Activated CD4-positive, alpha-beta T cell treated with anti-CD3 and anti-CD28 coated beads for 48 hours (primary cell): ENCODE measurements at places on chromosomes 1 and 21.

DNA sequence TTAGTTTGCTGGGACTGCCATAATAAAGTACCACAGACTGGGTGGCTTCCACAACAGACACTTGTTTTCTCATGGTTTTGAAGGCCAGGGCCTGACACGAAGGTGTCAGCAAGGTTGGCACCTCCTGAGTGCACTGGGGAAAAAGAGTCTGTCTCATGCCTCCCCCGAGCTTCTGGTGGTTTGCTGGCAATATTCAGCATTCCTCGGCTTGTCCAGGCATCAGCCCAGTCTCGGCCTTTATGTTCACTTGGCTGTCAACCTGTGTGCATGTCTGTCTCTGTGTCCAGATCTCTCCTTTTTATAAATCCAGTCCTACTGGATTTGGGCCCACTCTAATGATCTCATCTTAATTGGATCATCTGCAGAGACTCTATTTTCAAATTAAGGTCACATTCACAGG, 72.6 kb downstream of the DOP1B start:
- no peak for DNase-seq

- peak; percentile 47 for DNase-seq
These were observed 65.5 kb upstream of the CR1L start for GRCh38 chr1:207579436-207579799.

DNA sequence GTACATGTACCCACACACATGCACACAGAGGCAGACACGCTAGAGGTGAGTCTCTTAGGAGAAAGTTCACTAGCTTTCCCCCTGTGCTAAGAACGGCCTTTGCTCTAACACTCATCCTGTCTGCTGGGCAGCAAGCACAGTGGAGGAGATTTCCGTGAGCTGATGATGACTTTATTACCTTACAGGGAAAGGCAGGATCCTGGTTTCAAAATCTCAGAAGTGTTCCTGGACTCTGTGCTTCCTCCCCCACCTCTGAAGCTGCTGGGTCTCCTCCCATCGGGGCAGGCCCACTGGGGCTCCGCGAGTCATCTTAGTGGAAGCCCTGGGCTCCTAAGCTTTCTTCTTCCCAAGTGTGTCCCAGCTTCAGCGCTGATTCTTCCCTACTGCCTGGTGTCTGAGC, 2.7 kb downstream of the FAM3B start:
- no peak for DNase-seq

- no peak for DNase-seq
These were observed 414.1 kb upstream of the ESRRG start for GRCh38 chr1:217137210-217137881.
